ENCODE measurements at places on chromosomes 2 and 18.
A peak's percentile ranks its signal among the peaks of the same experiment; 100 is the strongest.

GRCh38 chr2:159961451-159961850 lies 101.0 kb downstream of the PLA2R1 start:
- no peak for DNase-seq

- no peak for DNase-seq
Measured at GRCh38 chr2:215780907-215781685, 232.3 kb downstream of the MREG start.

DNA sequence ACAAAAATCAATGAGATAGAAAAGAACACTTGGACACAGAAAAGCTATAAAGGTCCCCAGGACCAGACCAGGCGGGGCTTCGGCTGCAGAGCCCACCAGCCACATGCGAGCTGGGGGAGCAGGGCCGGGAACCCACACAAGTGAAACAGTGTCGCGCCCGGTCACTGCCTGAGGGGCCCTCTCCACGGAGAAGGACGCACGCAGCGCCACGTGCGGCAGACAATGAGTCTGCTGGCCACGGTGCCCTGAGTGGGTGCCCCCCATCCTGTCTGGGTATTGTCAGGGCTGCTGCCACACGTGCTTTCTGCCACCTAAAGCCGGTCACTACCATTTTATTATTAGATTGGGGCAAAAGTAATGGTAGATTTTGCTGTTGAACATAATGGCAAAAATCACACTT lies 207.9 kb upstream of the HDAC4 start:
- DNase-seq: no peak

DNA sequence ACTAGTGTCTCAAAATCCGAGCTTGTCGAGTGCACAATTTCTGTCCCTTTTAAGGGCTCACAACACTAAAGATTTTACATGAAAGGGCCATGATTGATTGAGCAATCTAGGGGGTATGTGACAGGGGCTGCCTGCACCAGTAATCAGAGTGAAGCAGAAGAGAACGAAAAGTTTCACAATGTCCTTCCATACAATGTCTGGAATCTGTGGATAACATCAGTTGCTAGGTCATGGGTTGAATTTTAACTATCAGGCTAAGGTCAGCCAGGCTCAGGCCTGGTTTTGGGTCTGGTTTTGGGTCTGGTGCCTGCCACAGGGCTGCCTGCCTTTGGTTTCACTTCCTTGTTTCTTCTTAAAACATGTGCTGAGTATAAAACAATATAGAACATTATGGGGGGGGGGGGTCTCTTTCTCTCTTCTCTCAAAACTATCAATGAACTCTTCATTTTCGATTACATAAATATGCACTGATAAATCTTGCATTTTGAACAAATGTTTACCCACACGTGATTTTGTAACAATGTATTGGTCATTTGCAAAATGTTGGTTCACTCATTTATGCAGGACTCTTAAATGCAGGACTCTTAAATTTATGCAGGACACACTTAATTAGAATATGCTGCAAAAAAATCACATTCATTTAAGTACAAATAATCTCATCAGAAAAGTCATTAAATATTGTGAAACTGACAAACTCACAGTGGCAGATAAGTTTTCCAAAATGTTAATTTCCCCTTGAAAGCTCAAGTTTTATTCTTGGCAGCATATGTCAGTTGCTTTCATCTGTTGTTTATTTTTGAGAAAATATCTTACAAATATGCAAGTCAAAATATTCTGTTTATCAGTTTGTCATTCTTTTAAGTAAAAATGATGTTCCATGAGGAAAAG lies 290.5 kb upstream of the KYNU start:
- DNase-seq: no peak

DNA sequence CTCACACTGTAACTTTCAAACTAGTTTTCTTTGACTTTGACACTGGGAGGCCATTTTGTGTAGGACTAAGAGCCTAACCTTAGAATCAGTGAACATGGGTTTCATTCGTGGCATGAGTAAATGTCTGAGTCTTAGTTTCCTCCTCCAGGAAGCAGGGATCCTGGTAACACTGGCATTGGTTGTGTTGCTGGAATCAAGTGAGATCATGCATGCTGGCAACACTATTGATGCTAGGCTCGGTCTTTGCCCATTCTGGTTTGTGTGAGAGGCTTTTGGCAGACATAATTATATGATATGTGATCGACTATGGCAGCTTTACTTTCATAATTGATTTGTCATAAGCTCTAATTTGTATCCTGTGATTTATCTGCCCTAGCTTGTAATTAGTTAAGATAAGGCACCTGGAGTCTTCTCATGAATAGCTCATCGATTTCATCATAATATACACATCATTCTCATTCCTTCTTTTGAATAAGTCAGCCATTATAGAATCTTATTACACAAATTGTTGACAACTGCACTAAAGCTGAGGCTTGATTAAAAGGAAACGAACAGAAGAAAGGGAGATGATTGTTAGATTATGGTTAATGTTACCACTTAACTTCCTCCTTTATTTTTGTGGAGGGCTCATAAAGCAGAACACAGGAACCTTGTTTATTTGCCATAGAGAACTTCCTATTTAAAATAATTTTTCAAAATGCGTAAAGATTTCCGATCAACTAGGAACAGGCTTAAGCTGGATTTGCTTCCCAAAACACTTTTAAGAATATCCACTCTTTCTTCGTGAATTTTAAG lies 12.6 kb downstream of the PPP1R1C start:
- DNase-seq: no peak

GRCh38 chr2:27712522-27712921 lies 48.8 kb downstream of the SLC4A1AP start:
- DNase-seq: no peak

- no peak for DNase-seq
Measured at GRCh38 chr2:37616677-37617005, 54.8 kb downstream of the CDC42EP3 start.

DNA sequence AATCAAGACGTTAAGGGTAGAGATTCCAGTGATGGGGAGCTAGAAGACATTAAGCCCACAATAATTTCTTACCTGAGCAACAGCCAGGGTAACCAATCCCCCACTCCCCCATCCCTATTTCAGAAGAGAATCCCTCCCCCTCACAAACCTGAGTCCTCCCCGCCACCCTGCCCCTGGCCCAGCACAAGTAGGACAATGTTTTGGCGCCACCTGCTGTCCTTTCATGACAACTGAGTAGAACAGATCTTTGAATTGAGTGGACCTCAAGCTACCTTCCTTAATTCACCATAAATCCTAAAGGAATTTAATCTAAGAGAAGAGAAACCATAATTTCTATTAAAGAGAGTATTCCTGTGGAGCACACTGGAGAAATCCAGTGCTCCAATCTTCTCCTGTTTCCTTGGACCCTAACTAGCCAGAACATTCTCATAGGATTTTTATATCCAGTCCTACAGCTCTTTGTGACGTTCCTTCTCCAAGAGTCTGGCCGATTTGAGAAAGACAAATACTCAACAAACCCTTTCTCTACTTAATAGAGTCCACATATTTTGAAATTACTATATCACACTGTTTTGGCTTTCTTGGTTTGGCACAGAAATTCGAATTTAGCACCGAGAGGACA lies 41.1 kb downstream of the NHEJ1 start:
- DNase-seq: peak; percentile 12

DNA sequence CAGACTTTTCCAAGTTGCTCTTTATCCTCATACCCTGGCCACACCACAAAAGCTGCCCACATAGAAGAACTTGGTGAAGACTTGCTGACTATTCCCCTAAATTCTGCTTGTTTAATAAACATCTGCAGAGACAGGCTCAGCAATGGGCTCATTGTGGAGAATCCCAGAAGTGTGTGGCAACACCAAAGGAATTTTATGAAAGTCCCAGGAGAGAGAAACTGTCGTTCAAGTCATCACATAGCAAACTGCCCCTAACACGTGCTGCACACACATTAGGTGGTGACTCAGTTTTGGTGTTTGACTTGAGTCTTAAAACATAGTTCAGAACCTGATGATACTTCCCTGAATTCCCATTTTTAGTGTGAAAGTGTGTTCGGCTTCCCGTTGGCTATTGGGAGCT lies 38.6 kb downstream of the CYP1B1 start:
- no peak for DNase-seq

- no peak for DNase-seq
Measured at GRCh38 chr18:69559604-69560003, 158.9 kb downstream of the DOK6 start.

- no peak for DNase-seq
Measured at GRCh38 chr2:150591496-150592285, 104.2 kb upstream of the RND3 start.

DNA sequence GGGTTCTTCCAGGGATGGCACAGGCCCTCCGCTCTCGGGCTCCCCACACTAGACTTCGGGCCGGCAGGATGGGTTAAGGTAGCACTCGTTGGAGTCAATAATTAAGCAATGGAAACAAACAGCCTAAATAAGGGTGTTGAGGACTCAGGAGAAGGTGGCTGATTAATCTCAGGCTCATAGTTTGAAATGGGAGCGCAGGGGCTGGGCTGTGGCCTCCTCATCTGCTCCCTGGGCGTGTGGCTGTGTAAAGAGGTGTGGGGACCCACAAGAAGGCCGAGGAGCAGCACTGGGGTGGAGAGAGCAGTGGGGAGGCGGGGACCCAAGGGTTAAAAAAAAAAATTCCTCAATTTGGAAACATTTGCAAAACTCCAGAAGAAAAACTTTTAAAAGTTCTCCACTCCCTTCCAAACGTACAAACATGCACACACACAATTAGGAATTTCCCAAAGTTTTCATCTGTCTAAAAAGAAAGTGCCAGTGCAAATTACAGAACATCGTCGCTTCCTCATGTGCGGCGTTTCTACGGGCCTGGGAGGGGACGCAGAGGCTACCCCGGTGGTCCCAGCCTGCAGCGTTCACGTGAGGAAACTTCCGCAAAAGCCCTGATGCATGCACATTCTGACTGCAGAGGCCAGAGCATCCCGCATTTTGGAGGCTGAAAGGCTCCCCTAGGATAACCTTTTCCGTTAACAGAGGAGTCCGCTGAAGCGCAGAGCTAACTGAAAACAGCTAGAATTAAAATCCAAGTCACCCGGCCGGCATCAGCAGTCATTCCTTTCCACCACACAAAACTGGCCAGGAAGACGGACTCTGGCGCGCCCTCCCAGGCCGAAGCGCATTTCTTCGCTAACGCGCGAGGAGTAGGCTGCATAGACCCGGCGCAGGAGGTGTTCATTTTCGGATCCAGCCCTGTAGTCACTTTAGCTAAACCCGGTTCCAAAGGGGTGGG lies 1.0 kb upstream of the TUBB6 start:
- no peak for DNase-seq

GRCh38 chr2:290090-290722 lies 2.3 kb upstream of the ALKAL2 start:
- DNase-seq: peak; percentile 35

- DNase-seq: no peak
Measured at GRCh38 chr2:33426666-33427231, 49.7 kb upstream of the RASGRP3 start.

GRCh38 chr18:68854786-68855391 lies 57.0 kb downstream of the CCDC102B start:
- no peak for DNase-seq

GRCh38 chr2:170505631-170506275 lies 209.4 kb upstream of the SP5 start:
- DNase-seq: peak; percentile 91

- DNase-seq: no peak
Measured at GRCh38 chr2:58186501-58186900, 54.6 kb downstream of the FANCL start.

- no peak for DNase-seq
Measured at GRCh38 chr2:72834596-72834995, 8.8 kb upstream of the EXOC6B start.

GRCh38 chr2:138922973-138923563 lies 142.9 kb upstream of the NXPH2 start:
- DNase-seq: no peak

- no peak for DNase-seq
Measured at GRCh38 chr2:48826986-48827385, 71.5 kb upstream of the LHCGR start.

- no peak for DNase-seq
Measured at GRCh38 chr2:189008555-189009262, 34.5 kb downstream of the COL3A1 start.

- DNase-seq: peak; percentile 91
Measured at GRCh38 chr2:158456309-158457066, at the start of the genes CCDC148 and PKP4. Gene CCDC148 (minus strand): TSS chr2:158456753. CDS start chr2:158456439, 314 bp downstream. Gene PKP4 (plus strand): TSS chr2:158456952. CDS start chr2:158533185, 76,233 bp downstream.

DNA sequence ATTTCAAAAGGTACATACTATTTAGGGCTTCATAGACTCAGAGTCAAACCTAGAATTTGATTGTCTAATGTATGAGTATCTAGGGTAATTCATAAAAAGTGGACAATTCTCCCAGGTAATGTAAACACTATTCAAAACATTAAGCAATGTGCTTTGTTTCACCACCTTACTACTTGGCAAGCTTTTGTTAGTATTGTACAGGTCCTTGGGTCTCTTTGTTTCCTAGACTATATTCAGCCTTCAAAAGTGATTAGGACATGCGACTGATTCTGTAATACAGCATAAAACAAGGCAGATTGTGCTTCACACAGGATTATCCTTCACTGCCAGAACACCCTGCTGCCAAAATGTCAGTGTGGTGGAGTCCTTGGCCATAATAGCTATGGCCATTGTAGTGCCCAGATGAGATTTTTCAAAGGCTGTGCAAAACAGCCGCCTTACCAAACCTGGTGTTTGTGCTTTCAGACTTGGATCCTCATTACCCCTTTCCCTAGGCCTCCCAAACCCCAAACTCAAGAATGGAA lies 90.1 kb upstream of the CAVIN2 start:
- no peak for DNase-seq

DNA sequence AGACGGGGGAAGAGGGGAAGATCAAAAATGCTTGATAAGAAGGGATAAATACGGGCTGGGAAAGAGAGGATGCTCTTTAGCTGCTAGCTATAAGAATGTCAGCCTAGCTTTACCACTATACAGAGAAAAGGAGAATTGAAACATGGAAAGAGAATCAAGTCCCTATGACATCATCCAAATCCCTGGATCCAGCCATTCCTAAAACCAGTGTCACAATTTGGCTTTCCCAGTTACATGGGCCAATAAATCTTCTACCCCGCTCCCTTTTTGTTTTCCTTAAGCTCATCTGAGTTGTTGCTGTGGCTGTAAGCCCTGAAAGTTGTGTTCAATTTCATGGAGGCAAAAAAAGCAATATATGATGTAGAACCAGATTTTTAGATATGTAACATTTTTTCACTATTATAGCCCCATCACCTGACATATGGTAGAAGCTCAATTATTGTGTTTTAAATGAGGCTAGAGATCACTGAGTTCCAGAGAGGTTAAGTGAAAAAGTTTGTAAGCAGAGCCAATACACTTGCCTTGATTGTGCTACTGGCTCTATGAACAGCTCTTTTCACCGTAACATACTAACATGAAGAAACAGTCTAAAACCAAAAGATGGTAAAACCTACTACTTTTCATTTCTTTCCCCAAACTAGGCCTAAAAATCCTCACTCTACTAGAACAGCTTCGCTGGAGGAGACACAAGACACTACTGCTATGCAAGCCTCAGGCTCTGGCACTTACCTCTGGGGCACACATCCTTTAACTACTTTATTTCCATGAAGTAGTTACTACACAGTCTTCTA lies 4.3 kb downstream of the HNRNPLL start:
- DNase-seq: no peak

GRCh38 chr2:2015646-2016045 lies 271.3 kb upstream of the PXDN start:
- no peak for DNase-seq

GRCh38 chr18:69691008-69691760 lies 256.5 kb downstream of the CD226 start:
- DNase-seq: no peak
